Glomerular endothelial cell (primary cell): ENCODE measurements at places on chromosomes 6 and 20.

- DNase-seq: no peak
Measured at GRCh38 chr20:703006-703405, 27.4 kb upstream of the SCRT2 start.

DNA sequence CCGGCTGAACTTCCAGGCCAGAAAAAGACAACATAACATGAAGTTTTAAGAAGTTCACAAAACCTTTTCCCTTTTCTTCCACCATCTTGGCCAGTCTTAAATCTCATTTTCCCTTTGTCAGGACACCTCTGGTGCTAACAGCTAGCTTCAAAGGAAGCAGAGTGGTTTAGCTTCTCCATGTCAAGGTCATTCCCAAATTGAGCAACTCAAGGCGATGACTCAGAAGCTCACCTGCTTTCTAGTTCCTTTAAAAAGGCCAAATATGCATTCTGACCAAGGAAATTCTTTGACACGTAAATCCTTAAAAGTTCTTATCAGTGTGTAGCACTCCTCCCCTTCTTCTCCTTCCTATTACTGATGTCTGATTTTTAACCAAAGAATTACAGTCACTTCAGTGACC lies 69.6 kb upstream of the VGLL2 start:
- no peak for DNase-seq

DNA sequence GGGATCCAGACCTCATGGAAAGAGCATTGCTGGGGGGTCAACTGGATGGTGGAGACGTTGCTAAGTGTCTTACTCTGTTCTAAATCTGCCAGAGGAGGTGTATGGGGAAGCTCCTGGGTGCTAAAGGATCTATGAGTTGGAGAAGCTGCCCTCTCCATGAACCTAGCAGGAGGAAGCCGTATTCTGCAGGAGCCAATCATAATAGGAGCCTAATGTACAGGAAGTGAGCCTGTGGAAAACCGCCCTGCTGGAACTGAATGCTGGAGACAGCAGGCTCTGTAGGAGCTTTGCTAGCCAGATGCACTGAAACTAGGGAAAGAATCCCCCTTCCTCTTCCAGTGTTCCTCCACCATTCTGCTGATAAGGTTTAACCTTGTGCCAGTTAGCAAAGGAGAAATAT lies 10.9 kb downstream of the CASP8AP2 start:
- DNase-seq: no peak

- DNase-seq: no peak
Measured at GRCh38 chr20:38157635-38158495, 7.2 kb downstream of the TGM2 start.

- no peak for DNase-seq
Measured at GRCh38 chr20:57148263-57148662, 118.2 kb downstream of the BMP7 start.
